GM19239 (cell line): ENCODE measurements at places on chromosomes 12 and 14.

DNA sequence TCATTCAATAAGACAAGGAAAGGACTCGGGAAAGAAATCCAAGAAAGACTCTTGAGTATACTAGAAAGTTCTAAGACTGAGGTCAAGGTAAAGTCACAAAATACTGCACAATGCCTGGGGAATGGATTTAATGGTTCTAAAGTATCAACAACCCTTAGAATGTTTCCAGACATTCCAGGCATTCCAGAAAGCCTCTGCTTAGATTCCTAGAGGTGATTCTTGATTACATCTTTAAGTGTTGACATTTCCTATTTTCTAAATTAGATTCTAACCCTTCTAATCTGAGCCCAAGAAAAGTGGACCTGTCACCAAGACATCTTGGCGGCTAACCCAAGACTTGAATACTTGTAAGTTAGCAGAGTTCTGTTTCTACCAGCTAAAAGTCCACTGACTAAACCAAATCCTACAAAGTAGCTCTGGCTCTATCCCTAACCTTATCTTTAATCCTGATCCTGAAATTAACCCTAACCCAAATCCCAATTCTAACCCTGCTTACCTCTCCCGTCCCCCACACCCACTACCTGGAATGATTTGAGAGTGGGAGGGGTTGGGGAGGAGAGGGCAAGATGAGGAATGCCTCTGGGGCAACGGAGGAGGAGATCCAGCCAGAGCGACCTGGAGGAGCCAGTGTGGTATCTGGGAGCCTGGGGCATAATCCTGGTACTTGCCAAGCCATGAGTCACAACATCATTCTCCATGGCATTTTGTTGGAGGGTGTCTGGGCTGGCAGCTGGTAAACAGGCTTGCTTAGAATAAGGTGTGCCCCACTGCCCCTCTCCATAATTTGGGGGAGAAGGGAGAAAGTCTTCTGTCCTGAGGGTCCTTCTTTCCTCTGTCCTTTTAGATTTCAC, 93.4 kb upstream of the HOXC13 start:
- DNase-seq = no peak

GRCh38 chr12:121858662-121859572, at the start of gene HPD:
Gene HPD (minus strand): TSS chr12:121858859. CDS start chr12:121858823, 36 bp downstream.
- no peak for DNase-seq

DNA sequence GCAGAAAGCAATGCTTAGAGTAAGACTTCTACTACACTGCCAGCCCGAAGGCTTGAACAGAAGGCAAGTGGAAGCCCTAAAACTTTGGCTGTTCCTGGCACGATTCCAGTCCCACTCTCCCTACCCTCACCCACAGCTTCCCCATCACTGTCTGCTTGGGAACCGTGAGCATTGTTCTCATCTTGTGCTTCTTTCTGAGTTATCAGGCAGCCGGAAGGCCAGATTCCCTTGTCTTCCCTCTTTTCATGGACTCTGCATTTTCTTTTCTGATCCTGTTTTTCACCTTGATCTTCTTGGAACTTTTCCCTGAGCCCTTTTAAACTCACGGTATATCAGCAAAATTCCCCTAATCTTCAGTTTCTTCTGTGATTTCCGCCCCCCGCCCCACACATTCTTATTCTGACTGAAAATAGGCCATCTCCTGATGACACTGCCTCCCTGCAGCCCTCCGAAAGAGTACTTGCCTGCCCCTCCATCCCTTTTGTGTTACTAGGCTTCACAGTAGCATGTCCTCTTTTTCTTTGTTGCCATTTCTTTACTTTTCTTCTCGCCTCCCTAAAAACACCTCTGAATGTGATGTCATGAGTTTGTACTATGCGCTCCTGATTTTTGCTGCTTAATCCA, 29.9 kb downstream of the RCOR1 start:
- DNase-seq = no peak

DNA sequence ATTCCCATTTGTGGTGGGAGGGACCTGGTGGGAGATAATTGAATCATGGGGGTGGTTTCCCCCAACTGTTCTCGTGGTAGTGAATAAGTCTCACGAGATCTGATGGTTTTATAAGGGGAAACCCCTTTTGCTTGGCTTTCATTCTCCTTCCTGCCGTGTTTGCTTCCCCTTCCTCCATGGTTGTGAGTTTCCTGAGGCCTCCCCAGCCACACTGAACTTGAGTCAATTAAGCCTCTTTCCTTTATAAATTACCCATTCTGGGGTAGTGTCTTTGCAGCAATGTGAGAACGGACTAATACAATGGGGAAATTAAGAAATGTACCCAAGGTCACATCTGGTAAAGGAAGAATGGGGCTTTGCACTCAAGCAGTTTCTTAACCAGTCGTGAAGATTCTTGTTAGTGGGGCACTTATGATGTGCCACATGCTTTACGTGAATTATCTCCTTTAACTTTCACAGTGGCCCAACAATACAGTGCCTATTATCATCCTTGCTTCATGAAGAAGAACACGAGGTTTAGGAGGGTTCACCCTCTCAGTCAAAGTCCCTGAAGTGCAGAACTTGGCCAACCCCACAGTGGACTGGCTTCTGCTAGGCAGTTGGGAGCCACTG, 234.3 kb downstream of the EFCAB11 start:
- no peak for DNase-seq

DNA sequence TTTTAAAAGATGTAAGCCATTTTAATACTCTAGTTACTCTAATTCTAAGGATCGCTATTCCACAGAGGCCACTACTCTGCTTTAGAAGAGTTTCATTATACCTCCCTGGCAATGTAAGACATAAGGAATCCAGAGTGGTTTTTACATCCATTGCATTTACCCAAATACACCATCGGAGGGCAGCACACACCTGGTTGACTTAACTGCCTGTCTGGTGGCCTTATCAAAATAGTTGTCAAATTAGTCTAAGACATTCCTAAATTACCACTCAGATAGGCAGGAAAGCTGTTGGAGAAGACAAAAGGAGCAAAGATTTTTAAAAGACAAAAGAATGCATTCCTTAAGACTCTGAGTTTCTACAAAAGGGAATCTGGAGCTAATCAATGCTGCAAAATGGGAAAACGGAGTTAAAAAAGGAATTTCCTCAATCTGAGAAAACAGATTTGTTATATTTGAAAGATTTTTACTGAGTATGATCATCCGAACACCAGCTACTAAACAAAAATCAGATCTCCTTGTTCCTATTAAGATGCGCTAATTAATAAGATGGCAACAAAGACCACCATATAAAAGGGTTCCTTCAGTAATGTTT, 33.8 kb upstream of the FGD4 start:
- DNase-seq = peak; percentile 19

GRCh38 chr12:51873251-51873994, 14.5 kb upstream of the ANKRD33 start:
- DNase-seq = no peak

GRCh38 chr12:62834971-62835547, 99.9 kb downstream of the PPM1H start:
- DNase-seq = no peak

DNA sequence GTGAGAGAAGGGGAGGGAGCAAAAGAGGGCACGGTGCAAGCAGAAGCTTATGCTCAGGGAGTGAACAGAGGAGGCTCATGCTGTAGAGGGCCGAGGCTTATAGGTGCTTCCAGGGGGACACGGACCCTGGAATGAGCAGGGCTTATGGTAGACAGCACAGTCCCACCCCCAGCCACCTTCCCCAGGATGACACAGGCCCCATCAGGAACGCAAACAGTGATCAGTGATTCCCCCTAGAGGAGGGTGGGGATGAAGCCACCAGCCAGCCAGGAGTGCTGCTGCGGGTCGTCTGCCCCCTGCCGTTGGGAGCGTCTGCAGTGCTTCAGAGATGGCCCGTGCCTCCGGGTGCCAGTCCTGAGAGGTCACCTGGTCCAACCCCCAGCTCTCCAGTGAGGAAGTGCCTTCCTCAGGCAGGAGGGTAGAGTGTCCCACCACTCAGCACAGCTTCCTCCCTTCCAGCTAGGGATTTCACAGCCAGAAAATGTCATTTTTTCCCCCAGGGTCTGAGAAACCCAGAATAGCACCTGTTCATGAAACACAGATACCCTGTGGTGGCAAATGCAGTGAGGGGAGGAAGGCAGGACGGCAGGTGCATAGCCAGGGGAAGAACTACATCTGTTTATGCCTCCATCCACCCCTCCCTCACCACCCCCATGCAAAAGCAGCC, 60.7 kb downstream of the SLC6A12 start:
- DNase-seq = peak; percentile 70

DNA sequence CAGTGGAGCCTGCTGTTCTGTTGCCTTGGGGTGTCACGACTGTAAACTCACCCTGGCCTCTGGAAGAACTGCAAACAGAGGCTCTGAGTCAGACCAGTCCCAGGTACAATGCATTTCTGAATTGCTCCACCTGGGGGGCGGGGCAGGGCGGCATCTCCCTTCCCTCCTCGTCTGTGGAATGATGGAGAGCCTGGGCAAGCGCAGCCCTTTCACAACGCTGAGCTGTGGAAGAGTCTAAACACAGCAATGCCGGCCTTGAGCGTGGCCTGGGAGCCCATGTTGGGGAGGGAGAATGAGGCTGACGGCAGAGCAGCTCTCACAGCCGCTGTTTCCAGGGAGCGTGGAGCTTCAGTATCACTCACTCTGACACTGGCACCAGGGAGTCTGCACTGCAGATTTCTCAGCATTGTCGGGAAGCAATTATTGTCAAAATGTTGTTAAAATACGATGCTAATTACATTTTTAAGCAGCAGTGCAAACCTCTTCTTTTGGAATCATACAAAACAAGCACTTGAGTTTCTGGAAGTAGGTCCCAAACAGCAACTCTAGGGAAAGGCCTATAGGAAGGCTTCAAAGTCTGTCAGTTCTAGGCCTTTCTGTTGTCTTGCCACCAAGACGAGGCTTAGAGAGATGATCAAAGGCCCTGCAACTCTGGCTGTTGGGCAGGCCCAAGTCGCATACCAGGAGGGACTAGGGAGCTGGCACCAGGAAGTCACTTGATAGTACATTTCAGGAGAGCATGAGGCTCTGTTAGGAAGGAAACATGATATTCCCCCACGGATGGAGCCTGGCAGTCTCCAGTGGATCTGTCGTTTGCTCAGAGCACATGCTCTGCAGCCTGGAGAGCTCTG, 244.0 kb upstream of the FKBP4 start:
- no peak for DNase-seq

GRCh38 chr12:132559652-132560363, 50.6 kb downstream of the LRCOL1 start:
- peak; percentile 81 for DNase-seq

DNA sequence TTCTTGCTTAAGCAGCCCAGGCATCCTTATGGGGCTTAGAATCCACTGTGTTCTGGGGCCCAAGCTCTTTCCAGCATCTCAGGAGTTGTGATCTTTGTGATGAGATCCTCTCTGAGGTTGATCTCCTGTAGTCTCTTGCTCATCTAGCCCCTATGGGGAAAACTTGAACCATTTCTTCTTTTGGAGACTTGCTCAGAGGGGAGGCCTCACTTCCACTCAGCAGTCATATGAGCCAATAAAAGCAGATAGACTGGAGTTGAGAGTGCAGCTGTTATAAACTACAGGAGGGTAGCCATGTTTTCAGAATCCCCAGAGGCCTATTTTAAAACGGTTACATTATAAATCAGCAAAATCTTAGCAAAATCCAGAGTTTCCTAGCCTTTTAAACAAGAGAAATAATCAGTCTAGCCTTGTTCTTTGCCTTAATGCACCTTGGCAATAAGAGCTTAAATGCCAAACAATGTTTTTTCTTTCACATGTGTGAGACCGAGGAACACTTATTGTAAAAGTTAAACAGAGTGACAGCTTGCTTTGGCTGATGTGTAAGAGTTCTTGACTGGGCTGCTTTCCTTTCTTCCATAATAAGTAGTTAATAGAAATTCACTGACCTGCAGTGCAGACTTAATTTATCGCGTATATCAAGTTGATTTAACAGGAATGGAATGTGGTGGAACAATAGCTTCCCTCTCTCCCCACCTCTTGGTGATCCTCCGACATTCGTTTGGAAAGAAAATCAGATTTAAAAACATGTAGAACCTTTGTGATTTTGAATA, 168.3 kb downstream of the NEDD1 start:
- no peak for DNase-seq

- DNase-seq = no peak
Measured at GRCh38 chr12:79438480-79439174, 252.1 kb downstream of the PAWR start.

DNA sequence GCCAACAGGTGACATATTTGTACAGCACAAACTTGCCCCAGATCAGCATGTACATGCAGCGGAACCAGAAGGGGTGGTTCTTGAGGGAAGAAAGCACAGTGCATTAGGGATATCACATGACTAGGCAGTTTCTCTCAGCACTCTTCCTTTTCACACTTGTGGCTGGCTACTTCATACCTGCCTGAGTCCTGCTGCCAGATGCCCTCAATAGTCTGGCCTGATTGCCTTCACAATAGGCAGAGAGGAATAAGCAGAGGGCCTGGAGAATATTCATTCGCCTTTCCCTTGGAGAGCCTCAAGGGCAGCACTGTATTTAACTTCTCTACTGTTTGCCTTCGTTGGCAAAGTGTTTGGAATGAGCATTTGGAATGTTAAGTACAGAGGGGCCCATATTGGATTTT, 7.9 kb downstream of the EMG1 start:
- DNase-seq = no peak

- no peak for DNase-seq
Measured at GRCh38 chr12:84994426-84994825, 41.7 kb downstream of the TSPAN19 start.

- no peak for DNase-seq
Measured at GRCh38 chr14:90678420-90678819, 137.8 kb downstream of the TTC7B start.

DNA sequence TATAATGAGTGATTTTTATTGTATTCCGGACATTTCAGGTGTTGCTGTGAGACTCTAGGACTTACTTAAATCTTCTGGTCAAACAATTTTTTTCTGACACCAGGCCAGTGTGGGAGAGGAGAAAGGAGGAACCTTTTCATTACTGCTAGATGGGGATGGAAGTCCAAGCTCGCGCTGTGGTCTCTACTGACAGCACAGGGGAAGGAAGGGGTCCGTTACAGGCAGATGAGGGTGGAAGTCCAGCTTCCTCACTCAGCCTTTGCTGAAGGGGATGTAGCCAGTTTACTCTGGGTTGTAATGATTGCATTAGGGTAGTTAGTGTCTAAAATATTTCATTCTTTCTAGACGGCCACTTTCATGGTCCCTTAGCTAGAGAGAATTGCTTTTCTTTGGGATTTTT, 26.3 kb upstream of the ST8SIA1 start:
- DNase-seq = no peak

DNA sequence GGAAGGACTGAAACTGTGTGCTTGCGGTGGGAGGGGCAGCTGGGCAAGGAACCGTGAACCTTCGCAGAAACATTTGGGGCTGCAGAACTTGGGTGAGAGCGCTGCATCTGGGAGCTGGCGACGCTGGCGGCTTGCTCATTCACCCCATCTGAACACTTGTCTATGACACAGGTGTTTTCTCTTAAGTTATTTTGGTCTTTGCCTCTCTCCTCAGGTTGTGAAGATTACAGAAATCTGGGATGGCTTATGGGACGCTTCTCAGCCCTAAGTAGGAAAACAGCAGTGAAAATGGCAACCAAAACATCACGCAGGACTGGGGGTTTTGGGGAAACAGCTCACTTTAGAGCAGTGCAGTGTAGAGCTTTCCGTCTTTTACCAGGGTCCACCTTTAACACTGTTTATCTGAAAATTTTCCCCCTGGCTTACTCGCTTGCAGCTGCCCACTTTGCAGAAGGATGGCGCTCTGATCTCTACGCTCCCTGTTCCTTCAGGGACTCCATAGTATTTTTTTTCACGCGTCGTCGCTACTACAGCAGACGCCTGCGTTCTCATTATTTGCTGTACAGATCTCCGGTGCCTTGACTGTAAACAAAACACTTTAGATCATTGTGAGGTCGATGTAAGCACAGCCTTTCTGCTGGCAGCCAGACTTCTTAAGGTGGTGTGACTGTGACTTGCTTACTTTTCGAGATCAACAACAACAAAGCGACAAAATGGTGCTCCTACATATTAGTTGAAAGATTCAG, 2.7 kb upstream of the CDKN1B start:
- no peak for DNase-seq

- no peak for DNase-seq
Measured at GRCh38 chr14:72745991-72746980, 147.6 kb downstream of the DPF3 start.
